ENCODE measurements at places on chromosomes 12 and 14.

DNA sequence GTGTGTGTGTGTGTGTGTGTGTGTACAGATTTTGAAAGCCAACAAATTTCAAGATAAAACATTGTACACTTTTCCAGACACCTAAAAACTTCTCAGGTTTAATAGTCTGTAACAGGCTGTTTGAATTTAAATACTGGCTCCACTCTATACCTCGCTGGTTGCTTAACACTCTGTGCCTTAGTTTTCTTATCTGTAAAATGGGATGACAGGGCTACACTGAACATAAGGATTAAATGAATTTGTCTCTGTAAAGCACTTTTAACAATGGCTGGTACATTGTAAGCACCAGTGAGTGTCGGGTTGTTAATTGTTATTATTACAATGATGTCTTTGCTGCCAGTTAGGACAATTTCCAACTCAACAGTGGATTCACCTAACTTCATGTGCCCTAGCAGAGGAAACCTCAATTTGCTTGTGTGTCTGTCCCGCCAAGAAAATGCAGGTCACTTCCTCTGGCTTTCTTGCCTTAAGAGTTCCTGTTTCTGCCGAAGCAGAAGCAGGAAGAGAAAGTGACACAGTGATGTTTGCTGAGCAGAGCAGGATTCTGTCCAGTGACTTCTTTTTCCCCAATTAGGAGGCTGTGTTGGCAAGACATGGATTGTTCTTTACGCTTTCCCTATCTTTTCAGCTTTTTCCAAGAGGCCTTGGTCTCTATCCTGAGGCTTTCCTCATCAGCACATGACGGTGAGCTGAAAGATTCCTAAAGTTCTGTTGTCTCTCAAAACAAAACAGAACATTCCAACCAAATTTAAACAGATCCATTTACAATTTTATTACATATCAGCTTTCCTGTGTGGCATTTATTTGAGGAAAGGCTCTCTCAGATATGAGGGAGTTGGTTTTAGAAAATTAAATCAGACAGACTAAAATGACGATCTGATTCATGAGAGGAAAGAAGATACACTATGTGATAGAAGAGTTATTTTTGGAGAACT lies 154.1 kb upstream of the ATP2B1 start:
- DNase-seq: no peak

GRCh38 chr12:114411071-114411837 lies 5.3 kb upstream of the TBX5 start:
- no peak for DNase-seq

DNA sequence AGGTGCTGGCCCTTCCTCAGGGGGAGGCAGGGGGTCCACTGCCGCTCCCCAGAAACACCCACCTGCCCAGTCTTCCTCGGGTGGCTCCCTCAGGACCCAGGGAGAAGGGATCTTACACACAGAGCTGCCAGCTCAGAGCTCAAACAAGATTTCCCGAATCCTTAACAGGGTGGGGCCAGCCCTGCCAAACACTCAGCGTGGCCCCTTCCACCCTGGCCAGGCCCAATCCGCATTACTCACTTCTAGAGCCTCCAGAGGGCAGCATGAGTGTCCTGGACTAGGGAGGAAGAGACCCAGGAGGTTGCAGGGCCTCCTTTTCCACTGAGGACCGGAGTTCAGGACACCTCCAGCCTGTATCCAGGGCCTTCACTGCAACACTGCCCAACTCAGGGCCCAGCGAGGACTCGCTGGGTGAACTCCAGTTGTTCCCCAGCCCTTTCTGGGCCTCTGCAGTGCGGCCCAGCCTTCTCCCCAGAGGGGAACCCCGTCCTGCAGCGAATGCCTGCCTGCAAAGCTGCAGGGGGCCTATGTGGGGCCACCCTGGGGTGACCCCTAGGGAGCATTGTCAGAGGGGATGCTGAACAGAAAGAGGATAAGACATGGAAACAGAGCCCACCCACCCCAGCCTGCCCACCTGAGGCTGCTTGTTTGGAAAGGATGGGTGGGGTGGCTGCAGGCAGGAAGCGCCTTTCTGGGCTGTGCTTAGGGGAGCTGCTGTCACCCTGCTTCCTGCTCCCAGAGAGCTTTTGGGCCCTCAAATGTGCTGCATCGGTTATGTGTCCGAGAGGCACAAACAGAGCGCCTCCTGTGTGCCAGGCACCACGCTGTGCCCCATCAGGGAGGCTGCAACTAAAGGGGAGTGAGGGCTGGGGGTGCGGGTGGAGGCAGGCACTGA lies 43.8 kb downstream of the CCNK start:
- DNase-seq: no peak

GRCh38 chr12:111428728-111429175 lies 23.0 kb downstream of the SH2B3 start:
- no peak for DNase-seq

DNA sequence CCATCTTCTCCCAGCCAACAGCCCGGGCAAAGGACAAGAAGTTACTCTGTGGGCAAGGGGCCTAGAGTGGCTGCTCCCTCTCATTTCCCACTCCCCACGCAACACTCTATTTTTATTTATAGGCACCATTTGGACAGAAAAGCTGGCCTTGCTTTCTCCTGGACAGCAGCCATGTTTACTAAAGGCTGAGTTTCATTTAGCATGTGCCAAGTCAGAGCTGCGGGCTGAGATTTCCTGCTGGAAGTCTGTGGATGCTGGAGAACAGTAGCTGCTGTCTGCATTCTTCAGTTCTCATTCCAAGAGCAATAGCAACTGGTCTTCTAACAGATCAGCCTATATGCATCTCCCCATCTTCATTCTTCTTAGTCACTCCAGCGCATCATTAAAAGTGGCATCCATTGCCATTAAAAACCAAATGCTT lies 8.3 kb downstream of the COL2A1 start:
- DNase-seq: no peak

GRCh38 chr14:65703996-65704395 lies 291.5 kb downstream of the FUT8 start:
- DNase-seq: no peak

DNA sequence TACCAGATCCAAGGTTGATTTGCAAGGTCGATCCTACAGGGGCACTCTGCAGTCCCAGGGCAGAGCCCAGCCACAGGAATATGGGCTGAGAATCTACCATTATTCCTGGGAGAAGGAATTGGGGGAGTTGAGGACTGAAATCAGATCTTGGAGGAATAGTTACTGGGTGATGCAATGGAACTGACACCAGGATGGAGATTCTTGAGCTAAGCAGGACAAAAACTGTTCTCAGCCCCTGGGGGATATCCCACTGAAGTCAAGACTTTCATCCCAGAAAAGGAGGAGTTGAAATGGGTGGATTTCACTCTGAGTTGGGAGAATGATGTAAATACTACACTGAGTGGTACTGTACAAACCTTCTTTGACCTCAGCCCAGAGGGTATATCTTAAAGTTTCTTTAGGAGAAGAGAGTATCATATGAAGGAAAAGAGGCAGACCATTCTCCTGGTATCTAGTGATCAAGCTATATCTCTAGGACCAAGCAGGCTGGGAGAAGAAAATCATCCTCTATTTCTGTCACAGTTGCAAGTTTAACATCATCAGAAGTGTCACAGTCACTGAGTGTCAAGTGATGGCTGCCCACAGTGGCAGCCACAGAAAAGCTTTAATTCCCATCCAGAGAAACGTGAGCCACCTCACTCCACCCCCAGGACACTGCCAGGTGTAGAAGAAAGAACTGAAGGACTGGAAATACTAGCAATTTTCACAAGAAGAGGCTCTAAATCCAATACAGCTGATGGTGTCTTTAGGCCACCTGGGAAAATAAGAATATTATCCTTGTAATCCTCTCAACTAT lies 181.9 kb downstream of the NUAK1 start:
- DNase-seq: no peak

DNA sequence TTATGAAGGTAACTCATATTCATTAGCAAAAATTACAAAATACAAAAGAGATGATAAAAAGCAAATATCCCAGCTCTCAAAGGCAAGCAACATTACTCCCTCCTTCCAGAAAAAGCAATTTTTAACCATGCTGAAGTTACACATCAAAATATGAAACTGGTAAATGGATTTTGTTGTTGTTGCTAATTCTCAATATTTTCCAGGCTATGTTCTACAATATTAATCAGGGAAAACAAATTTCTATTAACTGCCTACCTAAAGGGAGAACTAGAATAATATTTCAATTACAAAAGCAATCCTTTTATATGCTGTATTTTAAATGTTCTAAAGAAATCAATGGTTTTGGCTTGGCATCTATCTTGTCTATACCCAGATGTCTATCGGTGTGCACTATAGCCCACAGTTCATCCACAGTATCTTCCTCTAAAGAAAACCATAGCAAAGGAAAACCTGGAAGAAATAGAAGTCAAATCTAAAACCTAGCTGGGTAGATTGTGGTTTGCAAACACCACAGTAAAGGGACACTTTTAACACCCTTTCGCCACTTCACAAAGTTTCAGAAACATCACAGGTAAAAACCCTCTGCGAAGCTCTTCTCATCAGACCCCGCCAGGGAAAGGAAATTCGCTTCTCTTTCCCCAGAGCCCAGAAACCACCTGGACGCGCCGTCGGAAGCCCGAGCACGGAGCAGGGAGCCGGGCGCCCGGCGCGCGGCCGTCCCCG lies 32.0 kb downstream of the TC2N start:
- no peak for DNase-seq

DNA sequence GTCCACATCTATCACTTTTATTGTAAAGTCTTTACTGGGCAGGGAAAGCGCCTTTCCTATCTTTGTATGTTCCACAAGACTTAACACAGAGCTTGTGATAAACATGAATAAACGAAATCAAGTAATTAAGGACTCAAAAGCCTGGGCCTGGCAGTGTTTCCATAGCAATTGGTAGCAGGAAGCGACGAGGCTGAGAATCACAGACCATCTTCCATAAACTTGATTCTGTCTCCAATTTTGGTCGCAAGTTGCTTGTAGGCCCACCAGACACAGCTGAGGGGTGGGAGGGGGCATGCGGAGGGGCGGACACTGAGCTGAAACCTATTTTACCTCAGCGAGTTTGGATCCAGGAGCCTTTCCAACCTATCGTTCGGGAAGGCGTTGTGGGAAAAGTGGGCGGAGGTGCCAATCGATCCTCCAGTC lies 302 bp downstream of the CCDC38 start:
- DNase-seq: no peak

DNA sequence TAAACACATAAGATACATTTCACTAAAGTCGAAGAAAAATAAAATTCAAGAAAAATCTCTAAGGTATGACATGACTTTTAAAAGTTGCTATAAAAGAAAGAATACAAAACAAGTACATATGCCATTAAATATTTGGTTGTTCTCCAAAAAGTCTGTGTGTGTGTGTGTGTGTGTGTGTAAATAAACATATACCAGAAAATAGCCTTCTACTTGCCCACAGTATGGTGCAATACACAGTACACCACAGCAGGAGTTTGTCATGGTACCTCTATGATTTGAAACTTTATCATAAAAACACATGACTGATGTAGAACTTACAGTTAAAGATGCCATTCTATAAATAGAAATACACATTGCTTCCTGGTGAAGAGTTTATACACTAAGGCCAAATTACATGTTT lies 692.7 kb upstream of the MGAT4C start:
- DNase-seq: peak; percentile 1

DNA sequence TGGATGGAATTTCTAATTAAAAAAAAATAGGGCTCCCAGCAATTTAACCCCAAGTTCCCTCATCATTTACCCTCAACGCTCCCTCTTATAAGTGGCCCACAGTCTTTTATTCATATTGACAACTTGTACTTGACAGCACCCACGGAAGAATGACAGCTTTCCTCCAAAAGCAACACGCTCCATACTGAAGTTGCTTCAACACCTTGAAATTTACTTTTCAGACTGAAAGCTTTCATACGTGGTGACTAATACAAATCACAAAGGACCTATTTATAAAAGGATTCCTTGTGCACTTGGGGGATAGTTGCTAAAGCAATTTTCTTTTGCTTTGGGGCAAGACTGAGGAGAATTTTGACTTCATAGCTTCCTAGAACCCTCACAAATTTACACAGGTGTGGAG lies 1629.4 kb upstream of the SEL1L start:
- no peak for DNase-seq

- no peak for DNase-seq
Observed at GRCh38 chr14:71780075-71780474, 152.2 kb upstream of the RGS6 start.

DNA sequence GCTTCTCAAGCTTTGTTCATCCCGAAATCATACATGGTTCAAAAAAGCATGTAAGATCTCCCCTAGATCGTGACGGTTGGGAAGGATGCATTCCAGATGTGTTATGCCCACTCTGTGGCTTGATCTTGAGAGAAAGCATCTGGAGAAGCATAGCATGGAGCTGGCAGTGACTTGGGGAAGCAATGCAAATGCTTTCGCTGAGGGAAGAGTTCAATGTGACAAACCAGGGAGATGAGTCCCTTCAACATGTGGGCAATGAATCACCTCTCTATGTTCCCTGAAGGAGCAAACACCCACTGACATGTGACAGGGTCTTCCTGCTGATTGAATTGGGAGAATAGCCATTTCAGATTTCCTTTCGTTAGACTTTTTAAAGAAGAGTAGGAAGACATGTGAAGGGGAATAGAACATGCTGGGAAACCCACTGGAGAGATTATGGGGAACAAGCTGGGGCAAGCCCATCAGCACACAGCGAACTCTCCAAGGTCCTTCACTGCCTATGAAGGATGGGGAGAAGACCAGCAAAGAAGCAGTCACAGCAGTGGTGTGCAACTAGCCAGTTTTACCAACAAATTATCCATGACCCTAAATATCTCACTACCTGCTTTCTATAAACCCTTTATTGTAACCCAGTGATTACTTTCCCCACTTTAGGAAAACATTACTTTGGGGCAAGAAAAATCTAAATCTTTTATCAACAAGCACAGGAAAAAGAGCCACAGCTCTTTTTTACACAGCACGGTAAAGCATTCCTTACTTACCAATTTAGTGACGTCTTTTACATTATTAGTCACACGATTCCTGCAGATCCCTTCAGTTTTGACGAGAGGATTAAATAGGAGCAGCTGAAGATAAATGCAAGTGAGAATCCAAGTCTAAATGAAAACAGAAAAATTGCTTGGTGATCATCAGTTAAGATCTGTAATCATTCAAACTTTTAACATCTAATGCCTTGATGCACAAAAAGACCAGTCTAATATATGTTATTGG lies 35.0 kb downstream of the KITLG start:
- DNase-seq: no peak

DNA sequence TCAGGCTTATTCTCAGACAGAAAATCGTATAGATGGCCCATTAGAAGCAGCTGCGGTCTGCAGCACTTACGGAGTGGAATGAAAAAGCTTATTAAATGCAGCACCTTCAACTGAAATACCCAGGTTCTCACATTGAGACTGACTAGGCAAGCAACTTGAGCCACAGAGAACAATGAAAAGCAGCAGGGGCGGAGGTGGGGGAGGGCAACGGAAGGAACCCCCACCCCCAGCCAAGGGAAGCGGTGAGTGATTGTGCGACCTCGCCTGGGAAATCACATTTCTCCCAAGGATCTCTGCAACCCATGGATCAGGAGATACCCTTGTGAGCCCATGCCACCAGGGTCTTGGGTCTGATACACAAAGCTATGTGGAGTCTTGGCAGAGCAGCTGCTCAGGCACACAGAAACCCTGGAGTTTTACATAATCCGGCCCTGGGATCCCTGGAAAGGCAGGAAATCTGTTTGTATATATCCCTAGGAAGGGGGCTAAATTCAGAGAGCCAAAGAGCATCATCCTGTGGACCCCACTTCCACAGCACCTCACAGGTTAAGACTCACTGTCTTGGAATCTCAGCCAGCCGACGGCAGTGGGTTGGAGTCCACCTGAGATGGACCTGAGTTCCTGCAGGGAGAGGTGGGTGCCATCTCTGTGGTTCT lies 38.1 kb downstream of the PZP start:
- DNase-seq: no peak

GRCh38 chr12:132494294-132495164 lies 4.6 kb downstream of the FBRSL1 start:
- DNase-seq: no peak

Data from fibroblast of skin of left biceps (primary cell).